ENCODE measurements at places on chromosomes 11 and 22.
A peak's percentile ranks its signal among the peaks of the same experiment; 100 is the strongest.

- peak; percentile 51 for DNase-seq
These were observed 103.3 kb upstream of the AKIP1 start for GRCh38 chr11:8807544-8808225.

DNA sequence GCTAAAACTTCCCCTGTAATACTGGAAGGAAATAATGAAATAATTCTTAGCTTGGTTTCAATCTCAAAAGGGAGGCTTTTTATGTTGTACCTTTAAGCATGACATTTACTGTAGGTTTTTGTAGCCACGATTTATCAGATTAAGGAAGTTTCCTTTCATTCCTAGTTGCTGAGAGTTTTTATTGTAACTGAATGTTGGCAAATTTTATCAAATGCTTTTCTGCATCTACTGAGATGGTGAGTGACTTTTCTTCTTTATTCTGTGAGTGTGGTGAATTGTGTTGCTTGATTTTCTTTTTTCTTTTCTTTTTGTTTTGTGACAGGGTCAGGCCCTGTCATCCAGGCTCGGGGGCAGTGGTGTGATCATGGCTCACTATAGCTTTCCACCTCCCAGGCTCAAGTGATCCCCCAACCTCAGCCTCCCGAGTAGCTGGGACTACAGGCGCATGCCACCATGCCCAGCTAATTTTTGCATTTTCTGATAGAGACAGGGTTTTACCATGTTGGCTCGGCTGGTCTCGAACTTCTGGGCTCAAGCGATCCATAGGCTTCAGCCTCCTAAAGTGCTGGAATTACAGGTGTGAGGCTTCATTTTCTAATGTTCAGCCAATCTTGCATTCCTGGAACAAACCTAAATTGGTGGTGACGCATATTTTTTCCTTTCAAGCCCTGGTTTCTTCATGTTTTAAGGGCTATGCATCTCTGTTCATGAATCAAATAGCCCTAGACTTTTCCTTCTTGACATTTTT lies 26.2 kb downstream of the SUSD2 start:
- no peak for DNase-seq

GRCh38 chr11:116386118-116386699 lies 386.6 kb downstream of the BUD13 start:
- no peak for DNase-seq

- no peak for DNase-seq
These were observed 89.5 kb downstream of the TRMU start for GRCh38 chr22:46425016-46425415.

DNA sequence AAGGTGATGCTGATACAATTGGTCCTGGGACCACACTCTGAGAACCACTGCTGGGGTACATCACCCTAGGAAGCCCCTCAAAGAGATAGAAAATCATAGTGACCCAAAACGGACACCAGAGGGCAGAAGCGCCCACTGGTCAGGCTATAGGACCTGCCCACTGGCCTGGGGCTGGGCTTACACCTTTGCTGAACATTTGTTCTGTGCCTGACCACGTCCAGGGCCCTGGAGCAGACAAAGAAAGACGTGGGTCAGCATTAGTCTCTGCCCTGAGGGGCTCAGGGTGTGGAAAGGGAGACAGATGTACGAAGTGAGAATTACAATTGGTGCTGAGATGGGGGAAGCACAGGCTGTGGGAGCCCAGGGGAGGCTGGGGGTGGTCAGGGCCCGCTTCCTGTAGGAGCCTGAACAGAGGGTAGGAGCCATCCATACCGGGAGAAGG lies 14.4 kb upstream of the SERPINH1 start:
- DNase-seq = peak; percentile 75

DNA sequence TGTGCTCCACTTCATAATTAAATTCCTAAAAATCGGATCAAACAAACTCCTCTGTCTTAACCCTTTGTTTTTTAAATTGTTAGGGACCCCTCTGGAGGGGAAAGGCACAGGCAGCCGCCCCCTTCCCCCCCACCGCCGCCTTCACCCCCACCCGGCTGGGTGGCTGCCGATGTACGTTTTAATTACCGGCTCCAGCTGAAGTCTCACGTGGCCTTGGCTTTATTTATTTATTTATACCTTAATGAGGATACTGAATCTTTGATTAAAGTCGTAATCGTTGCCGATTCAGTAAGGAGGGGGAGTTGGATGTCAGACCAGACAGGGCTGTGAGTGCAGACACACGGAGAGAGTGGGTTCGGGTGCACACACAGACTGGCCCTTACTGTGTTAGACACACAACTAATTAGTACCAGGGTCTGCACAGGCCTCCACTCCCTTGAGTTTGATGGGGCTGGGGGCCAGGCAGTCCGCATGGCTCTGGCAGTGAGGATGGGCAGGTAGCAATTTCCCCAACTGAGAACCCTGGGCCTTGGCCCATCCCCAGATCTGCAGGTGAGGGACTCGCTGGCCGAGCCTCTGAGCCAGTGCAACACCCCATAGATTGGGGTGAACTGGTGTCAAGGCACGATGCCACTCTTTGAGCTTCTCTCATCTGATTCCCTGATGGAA lies 51.3 kb upstream of the NNMT start:
- no peak for DNase-seq

GRCh38 chr11:66637557-66638176 lies 836 bp upstream of the RBM4 start:
- no peak for DNase-seq

DNA sequence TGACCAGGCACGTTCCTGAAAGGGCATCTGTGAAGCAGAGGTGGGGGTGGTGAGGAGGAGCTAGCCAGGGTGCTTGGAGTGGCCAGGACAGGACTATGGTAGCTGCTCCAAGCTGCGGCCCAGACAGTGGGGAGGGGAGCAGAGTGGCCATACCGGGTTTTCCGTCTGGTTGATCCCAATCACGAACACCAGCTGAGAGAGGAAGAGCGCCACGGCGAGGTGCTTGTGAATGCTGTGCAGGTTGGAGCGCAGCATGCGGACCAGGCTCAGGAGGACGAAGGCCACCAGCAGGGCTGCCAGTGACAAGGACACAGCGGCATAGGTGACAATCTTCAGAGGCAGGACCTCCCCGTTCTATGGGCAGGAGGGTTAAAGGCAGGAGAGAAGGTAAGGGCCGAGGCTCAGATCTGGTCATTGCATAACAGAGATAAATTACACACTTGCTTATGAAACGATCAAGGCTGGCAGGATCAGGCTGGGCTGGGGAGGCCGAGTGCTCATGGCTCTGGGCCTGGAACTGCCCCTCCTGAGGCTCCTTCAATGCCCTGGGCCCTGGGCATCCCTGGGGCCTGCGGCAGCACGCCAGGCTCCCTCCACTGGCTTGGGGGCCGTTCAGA lies 41.5 kb downstream of the TRMU start:
- DNase-seq = no peak

DNA sequence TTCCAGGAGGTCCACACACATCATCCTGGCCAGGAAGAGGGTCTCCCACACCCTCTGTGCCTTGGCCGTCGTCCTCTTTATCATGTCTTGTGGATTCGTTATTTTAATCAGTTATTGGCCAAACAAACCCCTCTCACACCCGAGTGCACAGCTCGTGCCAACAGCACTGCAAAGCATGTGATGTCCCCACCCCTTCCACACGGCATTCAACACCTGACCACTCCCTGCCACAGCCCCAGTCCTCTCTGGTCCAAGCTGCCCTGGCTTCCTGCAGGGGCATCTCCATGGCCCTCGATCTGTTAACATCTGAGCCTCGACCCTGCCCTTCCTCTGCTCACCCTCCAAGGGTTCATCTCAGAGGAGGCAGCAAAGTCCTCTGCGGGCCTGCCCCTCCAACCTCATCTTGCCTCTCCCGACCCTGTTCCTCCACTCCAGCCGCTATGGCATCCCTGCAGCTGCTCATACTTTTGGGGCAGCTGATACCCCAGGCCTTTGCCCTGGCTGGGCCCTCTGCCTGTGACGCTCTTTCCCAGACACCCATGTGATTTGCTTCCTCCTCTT lies 14.0 kb downstream of the MYEOV start:
- DNase-seq = no peak

DNA sequence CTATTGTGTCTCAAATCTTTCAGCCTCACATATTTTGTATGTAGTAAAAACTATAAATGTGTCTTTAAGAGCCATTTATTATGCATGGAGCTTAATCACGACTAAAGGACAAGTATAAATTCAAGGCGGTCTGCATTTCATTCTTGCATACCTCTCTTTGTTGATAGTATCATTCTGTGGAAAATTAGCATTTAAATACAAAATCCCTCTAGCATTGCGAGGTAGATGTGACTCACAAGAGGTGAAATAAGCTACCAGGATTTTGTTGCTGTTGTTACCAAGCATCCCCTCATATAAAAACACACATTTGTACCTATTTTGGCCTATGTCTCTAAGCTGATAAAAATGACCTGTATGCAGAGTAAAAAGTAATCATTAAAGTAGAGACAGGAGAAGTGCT lies 537.4 kb upstream of the LUZP2 start:
- DNase-seq = no peak

GRCh38 chr11:115505175-115505574 lies 960 bp upstream of the CADM1 start:
- no peak for DNase-seq

- no peak for DNase-seq
These were observed 79.5 kb downstream of the PIWIL3 start for GRCh38 chr22:24695060-24695459.

DNA sequence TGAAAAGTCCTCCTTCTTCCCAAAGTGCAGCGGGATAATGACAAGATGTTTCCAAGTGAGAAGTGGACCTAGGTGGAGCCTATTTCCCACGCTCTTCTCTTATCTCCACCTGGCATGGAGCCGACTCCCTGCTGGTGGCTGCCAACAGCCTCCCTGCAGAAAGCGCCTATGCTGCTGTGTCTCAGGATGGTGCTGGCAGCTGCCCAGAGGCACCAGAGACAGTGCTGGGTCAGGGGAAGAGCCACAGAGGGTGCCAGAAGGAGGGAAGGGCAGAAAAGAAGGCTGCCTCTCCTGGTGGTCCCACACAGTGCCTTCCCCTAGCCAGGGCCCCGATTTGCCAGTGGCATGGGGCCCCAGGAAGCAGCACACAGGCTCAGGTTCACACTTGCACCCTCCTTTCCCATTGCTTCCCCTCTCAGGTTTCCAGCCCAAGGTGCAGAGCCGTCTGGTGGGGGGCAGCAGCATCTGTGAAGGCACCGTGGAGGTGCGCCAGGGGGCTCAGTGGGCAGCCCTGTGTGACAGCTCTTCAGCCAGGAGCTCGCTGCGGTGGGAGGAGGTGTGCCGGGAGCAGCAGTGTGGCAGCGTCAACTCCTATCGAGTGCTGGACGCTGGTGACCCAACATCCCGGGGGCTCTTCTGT lies 19.0 kb downstream of the CD5 start:
- DNase-seq = peak; percentile 76

- no peak for DNase-seq
These were observed 29.5 kb downstream of the CARD18 start for GRCh38 chr11:105109855-105110687.

DNA sequence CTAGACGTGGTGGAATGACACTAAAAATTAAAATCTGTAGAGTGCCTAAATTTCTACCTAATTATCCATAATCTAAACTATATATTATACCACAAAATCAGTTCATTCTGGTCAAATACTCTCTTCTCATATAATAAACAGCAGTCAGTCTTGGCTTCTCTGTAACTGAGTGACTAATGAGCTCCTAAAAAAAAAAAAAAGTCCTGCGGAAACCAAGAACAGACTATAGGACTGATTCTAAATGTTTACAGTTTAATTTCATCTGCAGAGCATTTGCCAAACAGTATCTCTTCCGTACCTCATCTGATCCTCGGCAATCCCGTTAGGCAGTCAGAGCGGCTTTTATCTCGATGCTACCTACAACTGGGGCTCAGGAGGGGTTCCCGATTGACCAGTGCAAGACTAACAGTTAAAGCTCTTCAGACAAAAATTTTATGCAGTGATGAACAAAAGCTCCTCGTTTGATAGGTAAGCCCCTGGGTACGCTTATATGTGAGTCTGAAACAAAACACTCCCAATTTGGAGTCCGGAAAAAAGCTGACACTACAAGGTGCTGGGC lies 686 bp downstream of the KIF18A start:
- DNase-seq = no peak

DNA sequence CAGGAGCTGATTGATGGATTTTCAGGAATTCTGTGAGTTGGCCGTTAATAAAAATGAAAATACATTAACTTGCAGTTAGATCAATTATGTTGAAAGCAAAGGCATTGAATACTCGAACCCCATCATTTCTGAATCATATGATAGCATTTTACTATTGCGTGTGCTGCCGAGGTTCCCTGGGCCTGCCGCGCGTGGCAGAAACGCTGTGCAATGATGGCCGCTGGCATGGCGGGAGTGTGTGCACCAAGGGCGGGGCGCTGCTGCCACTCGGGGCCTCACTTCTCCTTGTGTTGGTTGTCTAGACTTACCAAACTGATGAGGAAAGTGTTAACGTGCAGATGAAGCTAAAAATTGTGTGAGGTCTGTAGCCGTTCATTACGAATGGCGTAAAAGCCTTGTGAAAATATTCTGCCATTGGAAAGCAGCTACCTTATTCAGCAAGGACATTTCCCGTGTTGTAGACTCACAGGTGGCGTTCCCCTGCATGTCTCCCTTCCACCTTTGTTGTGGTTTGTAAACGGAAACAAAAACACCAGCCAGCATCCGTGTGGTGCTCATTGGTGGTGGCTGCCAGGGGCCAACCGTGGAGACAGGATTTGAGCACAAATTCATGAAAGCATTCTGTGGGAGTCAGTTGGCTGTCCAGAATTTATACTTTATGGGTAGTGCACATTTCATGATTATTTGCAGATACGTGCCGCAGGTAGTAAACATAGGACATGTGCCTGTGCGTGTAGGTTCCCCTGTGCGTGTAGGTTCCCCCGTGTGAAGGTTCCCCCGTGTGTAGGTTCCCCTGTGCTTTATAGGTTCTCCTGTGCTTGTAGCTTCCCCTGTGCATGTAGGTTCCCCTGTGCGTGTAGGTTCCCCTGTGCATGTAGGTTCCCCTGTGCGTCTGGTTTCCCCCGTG lies 5.9 kb upstream of the GRAMD4 start:
- peak; percentile 56 for DNase-seq

DNA sequence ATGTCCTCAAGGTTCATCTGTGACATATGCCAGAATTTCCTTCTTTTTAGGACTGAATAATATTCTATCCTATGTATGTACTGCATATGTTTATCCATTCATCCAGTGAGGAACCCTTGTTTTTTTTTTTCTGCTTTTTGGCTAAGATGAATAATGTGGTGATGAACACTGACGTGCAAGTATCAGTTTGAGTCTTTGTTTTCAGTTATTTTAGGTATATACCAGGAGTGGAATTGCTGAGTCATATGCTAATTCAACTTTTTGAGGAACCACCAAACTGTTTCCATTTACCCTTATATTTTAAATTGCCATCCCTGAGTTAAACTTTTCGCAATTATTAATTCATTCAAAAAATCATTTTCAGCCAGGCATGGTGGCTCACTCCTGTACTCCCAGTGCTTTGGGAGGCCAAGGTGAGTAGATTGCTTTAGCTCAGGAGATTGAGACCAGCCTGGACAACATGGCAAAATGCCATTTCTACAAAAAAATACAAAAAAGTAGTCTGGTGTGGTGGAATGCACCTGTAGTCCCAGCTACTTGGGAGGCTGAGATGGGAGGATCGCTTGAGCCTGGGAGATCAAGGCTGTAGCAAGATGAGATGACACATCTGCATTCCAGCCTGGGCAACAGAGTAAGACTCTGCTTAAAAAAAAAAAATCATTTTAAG lies 64.2 kb downstream of the MICAL2 start:
- no peak for DNase-seq

- no peak for DNase-seq
These were observed 33.7 kb downstream of the APLP2 start for GRCh38 chr11:130103296-130103814.
